Stimulated activated CD4-positive, alpha-beta T cell treated with anti-CD3 and anti-CD28 coated beads, Interleukin-1b, Interleukin-23, amount 100 ng/mL, for 1 hour (primary cell): ENCODE measurements at places on chromosomes 4 and X.

GRCh38 chr4:108053251-108053711, 63.6 kb downstream of the HADH start:
- DNase-seq, result no peak

DNA sequence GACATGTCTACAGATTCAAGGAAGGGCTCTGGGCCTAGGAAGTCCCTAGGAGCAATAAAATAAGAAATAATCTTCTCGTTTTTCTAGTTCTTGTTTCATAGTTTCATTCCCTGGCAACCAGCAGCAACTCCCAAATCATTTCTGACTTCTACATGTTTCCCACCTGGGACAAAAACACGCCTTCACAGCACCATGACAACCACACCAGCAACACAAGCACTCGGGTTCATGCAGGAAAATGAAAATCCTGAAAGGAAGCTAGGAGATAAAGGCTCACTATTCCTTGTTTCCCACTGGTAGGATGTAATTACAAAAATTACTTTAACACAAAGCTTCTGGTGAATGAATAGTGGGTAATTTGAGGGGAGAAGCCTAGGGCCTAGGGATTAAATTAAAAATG, 158.9 kb downstream of the ADAMTS3 start:
- no peak for DNase-seq

GRCh38 chr4:48336146-48336870, 5.0 kb upstream of the SLAIN2 start:
- no peak for DNase-seq

DNA sequence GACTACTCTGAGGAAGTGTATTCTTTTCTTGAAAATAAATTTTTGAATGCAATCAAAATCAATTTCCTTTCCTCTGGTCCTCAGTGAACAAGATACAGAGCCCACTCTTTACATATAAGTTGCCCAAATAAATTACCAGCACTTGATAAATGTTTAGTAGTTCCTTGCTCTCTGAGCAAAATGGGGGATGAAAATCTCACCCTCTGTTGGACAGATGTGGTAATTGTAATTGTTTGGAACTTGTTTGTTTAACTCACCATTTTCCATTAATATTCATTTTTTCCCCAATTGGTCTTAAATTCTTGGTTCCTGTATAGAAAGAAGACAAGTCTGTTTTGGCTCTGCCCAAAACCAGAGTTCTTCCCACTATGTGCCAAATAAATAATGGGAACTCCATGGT, 146.3 kb downstream of the LDB2 start:
- DNase-seq, result no peak

DNA sequence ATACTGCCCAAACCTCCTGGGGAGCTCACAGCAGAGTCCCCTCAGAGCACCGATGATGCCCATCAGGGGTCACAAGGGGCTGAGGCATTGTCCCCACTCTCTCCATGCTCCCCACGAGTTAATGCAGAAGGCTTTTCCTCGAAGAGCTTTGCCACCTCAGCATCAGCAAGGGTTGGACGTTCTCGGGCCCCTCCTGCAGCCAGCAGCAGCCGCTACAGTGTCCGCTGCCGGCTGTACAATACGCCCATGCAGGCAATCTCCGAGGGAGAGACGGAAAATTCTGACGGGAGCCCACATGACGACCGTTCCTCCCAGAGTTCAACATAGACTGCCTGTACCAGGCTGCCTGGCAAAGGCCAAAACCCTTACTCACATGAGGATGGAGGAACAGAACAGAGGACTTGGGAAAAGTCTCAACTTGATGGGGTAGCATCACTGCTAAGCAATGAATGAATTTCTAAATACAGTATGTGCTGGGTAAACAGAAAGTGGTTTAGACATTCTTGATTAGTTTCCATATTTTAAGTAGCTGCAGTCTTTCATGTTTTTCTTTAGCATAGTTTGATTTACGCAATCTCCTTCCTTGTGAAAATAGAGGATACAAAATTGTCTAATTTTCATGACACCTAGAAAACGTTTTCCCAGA, 5.0 kb upstream of the SCML1 start:
- no peak for DNase-seq

DNA sequence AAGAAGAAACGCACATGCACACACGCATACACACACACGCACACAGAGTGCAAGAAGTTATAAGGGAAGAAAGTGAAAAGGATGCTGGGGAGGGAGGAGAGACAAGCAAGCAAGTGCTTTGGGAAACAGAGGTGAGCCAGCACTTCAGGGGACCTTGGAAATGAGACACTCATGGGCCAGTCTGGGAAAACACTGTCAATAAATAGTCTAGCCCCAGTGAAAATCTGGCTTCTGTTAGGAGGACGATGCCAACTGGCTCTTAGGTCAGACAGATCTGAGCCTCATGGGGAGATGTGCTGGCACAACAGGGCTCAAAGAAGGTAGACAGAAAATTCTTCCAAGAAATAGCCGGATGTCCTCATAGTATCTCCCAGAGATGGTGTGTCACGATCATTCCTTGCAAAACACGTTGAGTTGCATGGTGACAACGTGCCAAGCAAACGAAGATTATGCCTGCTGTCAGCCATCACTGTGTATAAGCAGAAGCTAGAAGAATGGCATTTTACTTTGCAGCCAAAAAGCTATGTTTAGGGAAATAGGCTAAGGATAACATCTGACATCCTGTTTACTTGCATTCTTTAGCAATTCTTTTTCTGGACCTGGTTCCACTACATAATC, 557 bp upstream of the ARHGEF6 start:
- no peak for DNase-seq

GRCh38 chr4:118398226-118399090, 45.7 kb upstream of the PRSS12 start:
- DNase-seq, result no peak

DNA sequence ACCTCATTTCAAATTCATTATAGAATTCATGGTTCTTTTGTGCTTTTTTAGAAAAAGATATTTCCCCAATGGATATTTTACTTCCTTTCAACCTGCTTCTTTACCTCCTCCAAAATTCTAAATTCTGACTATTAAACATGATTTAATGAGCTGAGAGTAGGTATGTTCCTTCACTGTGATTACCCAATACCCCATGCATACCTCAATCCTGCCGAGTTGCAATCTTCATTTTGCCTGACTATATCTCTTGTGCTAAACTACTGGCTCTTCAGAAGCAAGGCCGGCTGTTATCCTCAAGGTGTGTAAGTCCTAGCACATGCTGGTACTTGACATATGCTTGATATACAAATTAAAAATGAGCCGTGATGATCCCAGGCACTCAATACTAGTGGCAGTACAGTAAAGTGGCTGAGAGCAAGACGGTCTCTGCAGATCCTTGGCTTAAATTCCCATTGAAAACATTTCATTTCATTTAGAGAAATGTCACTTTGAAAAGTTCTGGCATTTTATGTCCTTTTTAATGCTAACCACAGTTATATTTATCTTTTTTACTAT, 320.4 kb downstream of the KCNIP4 start:
- no peak for DNase-seq

GRCh38 chr4:10998846-10999245, 314.3 kb upstream of the CLNK start:
- DNase-seq, result no peak

DNA sequence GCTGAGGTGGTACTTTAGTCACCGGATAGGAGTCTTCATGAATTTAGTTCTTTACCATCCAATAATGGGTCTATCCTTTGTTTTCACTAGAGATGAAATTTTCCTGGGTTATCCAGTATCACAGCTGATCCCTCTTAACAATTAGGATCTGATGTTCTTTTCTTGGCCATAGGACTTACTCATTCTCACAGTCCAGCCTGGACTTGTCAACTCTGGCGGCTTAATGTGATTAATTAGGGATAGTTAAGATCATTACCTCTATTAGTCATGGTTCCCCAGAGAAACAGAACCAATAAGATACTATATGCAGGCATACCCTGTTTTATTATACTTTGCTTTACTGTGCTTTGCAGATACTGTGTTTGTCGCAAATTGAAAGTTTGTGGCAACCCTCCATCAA, 272.7 kb upstream of the FAT4 start:
- DNase-seq, result no peak

DNA sequence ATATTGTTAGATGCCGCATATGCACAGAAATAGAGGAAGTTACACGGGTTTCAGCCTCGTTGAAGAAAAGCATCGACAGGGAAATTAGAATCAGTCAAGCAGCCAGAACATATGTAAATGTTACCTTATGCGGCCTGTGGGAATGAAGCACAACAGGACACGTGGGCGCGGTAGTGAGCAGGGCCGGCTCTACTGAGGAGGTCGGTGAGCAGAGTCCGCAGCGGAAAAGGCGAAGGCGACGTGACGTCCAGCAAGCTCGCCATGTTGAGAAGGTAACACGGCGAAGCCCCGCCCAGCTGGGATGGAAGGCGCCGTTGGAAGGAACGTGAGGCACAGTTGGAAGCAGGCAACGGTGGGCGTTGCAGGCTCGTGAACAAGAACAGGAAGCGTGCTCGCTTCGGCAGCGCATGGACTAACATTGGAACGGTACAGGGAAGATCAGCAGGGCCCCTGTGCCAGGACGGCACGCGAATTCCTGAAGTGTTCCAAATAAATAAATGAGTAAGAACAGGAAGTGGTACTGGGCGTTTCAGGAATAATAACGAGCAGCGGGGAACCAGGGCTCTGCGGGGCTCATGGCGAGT, 54.6 kb downstream of the MTNR1A start:
- DNase-seq, result no peak

GRCh38 chr4:83075311-83076095, 39.0 kb downstream of the PLAC8 start:
- no peak for DNase-seq

DNA sequence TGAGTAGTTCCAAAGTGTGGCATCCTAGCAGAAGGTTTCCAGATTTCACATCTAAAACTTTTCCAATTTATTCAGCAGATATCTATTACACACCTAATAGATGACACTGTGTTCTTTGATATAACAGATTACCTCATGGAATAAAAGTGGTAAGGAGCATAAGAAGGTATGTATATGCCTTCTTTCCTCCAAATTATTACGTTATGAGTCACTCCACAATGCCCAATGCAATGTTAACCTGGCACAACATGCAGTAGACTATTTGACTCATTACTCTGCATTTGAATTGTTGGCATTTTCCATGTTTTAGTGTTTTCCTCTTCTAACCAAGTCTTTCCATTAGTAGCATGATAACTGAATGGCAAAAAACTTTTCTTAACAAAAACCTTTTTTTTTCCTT, 383.6 kb downstream of the ADGRL3 start:
- no peak for DNase-seq

- DNase-seq, result no peak
These were observed 52.5 kb downstream of the PPARGC1A start for GRCh38 chr4:23837371-23837770.

DNA sequence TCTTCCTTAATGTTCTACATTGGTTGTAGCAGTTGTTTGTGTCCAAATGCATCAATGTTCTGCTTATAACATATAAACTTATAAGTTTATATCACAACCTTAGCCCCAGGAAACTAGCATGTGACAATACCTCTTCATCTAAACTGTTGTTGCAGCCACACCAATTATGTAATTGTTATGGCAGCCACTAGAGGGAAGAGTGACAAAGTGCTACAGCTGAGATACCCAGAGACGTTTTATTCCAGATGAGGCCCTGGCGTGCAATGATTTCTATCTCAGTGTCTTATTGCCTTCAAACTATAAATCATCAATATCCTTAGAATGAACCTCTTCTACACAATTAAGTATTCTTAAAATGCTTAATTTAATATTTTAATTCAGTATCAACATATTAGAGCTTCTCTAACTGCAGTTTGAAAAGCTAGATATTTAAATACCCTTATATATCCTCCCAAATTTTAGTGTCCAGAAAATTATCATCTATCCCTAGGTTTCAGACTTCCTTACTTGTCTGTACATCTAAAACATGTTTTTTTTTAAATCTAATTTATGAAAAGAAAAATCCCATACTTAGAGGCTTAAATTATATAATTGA, 171.6 kb downstream of the PCDH10 start:
- no peak for DNase-seq

DNA sequence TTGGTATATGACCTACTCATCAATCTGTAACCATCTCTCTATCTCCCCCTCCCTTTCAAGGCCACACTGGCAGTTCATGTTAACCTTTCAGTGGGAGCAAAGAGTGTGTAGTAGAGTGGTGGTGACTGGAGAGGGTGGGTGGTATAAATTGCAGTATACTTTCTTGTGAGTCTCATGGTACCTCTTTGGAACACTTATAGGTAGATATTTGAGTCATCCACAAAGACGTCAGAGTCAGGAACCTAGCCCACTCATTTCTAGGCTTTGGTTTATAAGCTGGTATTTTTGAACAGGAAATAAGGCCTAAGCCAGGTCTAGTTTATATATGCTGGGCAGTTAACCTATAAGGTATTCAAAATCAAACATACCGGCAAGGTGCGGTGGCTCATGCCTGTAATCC, 36.3 kb downstream of the RLIM start:
- DNase-seq, result no peak

DNA sequence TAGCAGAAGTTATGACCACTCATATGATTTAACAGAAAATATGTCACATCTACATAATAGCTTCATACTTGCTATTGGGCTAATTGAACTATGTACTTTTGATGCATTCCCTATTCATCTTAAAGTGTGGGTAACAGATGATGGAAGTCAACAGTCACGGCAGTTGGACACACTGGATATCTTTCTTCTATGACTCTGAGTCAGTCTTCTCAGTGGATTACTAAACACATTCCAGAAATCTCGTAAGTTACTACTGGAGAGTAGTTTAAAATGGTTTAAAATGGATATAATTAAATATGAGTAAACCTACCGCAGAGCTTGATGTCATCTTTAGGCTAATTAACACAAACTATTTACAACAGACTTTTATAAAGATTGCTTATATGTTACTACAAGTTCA, 30.1 kb upstream of the CFAP299 start:
- DNase-seq, result no peak

DNA sequence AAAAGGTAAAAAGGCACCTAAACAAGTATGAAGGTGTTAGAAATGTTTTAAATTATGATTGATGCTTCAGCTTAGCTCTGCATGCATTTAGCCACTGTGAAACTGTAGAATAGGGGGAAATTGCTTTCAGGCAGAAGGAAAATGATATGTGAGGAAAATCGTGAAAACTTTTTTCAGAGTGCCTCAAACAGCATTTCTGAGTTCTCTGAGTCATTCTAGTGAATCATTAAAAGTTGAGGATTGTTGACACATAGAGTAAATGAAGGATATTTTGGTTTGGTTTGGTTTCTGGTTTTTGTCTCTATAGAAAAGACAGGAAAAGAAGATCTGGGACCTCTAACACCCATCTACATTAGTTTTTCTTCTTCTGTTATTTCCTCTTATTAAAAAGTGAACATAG, 332.5 kb upstream of the TRAM1L1 start:
- DNase-seq, result no peak

GRCh38 chr4:105755375-105755774, 46.8 kb downstream of the GSTCD start:
- no peak for DNase-seq

GRCh38 chr4:77903186-77903585, 40.6 kb downstream of the MRPL1 start:
- no peak for DNase-seq

DNA sequence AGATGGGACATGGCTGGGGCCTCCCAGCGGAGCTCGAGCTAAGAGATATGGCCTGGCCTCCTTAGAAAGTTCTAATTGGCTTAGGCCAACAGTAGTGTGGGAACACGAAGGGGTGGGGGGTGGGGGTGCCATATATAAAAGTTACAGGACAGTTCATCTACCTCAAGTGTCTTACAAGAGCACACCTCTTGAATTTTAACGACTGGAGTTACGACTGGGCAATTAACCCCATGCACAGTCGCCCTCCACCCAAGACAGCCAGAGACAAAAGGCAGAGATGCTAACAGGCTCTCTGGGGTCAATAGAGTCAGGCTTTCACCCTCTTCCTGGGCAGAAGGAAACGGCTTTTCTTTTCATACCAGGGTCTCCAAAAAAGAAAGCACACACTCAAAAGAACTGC, 302.2 kb downstream of the BCOR start:
- DNase-seq, result no peak

- no peak for DNase-seq
These were observed 218.7 kb downstream of the BMPR1B start for GRCh38 chr4:94976371-94977011.
